ENCODE measurements at places on chromosomes 11 and 22.
A peak's percentile ranks its signal among the peaks of the same experiment; 100 is the strongest.

- DNase-seq, result no peak
Measured at GRCh38 chr11:134355656-134356055, 23.9 kb downstream of the GLB1L2 start.

DNA sequence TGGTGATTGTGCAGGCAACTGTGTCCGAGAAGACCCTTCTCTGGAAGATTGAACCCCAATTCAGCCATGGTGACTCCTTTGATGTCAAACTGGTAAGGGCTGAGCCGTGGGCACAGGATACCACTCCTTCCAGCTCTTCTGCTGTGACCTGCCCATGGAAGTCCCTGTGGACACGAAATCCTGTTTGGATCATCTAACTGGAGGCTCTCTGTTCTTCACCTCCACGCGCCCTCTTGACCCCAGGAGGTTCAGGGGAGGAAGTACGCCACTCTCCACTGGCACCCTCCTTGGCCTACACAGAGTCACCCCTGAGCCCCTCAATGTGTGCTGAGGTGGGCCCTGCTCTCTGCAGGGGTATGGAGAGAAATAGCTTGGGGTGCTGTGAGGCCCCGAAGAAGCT, 810 bp downstream of the ISX start:
- no peak for DNase-seq

GRCh38 chr11:63548178-63548577, 11.6 kb downstream of the PLAAT4 start:
- no peak for DNase-seq

DNA sequence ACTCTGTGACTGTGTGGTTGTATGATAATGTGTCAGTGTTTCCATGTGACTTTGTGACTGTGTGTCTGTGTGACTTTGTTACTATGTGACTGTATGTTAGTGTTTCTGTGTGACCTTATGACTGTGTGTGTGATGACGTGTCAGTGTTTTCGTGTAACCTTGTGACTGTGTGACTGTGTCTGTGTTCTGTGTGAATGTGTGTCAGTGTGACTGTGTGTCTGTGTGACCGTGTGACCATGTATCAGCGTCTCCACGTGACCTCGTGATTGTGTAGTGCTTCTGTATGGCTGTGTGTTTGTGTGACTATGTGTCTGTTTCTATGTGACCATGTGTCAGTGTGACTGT, 9.5 kb upstream of the PKNOX2 start:
- DNase-seq, result no peak

GRCh38 chr11:130710497-130711012, 205.7 kb downstream of the SNX19 start:
- DNase-seq, result no peak

DNA sequence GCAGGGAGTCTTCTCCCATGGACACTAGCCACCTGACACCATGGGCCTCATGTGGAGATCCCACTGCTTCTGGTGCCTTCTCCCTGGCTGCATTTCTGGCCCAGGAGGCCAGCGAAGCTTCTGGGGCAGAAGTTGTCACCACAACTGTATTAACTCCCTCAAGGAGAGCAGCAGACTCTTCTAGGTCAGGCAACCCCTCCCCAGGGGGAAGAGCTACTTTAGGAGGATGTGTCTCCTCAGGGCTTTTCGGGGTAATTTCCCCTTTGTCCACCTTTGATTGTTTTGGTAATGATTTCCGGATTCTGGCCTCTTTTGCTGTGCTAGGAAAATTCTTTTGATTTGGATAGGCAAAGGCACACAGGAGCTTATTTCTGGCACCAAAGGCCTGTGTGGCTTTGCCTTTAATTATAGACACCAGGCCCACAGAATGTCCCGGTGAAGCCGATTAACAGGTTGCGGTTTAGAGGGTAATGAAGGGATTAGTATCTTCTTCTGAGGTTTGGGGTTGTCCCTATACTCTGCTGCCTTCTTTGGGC, 8.9 kb upstream of the UCP2 start:
- no peak for DNase-seq

DNA sequence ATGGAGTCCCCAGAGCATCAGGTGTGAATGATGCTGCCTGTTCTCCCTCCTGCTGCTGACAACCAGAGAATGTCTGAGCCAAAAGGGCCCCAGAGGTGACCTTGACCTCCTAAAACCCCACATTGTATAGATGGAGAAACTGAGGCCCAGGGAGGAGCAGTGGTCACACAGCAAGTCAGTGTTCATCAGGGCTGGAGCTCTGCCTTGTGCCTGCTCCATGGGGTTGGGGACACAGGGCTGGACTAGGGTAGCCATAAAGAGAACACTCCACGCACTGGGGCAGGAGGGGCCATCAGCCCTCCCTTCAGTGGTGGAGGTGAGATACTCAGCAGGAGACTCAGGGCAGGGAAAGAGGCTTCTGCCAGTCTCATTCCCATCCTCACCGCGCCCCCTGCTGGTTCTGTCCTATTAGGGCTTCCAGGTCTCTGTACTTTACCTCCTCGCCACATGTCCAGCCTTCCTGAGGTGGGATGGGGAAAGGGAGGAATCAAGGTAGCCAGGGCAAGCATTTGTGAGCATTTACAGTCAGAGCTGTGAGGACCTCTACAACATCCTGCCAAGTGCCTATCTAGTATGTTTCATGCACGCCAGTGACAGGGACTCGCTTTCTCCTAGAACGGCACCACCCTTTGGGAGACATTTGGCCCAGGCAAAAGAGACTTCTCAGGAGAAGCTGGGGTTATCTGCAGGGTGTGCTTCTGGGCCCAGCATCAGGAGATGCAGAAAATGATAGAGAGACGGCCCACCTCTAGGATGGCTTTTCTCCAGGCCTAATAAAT, 43.2 kb downstream of the NEU3 start:
- peak; percentile 47 for DNase-seq

DNA sequence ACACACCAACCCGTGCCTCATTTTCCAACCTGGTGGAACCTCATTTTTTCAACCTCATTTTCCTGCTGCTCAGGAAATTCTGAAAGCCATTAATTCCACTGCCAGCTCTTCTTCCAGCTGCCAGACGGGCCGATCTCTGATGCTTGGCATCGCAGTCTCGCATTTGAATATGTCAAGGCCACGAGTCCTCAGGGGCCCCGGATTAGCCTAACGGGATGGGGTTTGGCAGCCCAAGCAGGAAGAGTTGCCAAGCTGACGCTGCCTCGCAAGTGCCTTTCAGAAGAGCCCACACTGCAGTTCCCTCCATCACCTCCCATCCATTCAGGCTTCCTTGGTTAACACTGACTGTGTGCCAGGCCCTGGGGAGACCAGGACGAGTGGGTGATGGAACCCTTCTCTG, 8.7 kb downstream of the RASD2 start:
- no peak for DNase-seq

- DNase-seq, result no peak
Measured at GRCh38 chr11:112307616-112308015, 47.0 kb upstream of the PLET1 start.

DNA sequence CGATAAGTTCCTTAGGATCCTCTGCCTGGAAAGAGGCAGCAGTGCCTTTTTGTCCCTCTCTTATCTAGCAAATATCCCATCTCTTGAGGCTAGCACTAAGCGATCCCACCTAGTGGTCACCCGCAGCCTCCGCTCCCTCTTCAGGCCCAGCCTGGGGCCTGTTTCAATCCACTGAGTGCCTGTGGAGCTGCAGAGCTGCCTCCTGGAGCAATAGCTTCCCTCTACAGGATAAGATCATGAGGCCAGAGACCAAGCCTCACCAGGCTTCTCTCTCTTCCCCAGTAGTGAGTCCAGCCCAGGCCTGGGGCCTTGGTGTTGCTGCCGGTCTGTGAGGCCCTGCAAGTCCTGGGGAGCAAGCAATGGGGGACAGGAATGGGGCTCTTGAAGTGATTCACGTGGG, 65.8 kb downstream of the SLC22A12 start:
- DNase-seq, result no peak

- no peak for DNase-seq
Measured at GRCh38 chr11:120819437-120820365, 204.2 kb upstream of the TBCEL start.

DNA sequence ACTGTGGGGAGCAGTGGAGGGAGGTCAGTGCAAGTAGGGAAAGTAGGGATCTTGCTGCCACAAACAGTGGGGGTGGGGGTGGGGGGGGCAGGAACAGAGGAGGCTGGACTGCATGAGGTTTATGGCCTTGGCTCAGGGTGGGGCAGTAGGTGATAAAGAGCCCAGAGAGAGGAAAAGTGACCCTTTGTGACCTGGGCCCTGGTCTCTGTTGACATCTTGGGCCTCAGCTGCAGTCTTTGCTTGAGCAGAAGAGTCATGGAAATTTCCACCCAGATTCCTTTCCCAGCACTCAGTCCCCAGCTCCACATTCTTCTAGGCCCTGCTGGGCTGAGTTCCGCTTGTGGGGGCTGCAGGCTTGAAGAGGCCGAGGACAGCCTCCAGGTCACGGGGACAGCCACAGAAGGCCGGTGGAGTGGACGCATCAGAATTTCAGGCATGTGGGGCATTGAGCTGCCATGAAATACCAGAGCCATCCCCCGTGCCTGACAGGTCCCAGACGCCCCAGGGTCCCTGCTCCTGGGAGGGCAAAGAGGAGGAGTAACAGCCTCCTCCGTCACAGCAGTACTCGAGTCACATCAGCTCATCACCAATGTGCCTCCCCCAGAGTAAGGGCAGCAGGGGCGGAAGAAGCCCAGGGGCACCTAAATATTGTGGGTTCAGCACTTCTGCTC, 9.7 kb upstream of the MALAT1 start:
- no peak for DNase-seq

DNA sequence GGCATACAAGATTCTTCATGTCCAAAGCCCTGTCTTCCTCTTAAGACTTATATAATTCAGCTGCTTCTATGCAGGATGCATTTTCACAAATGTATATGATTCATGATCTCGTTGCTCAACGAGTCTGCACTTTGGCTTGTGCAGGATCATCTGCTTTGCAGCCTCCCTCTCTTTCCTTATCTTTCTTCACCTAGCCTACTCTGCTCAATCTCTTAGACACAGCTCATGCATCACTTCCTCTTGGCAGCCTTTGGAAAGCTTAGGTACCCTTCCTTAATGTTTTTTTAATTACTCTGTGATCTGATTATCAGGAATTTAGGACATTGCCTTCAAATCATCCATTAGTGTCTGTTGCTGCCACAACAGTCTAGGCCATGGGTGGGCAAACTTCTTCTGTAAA, 673.8 kb downstream of the NELL1 start:
- DNase-seq, result no peak

GRCh38 chr11:923691-924405, 1.8 kb upstream of the AP2A2 start:
- no peak for DNase-seq

GRCh38 chr11:2272228-2272945, 2.0 kb upstream of the ASCL2 start:
- DNase-seq, result no peak

DNA sequence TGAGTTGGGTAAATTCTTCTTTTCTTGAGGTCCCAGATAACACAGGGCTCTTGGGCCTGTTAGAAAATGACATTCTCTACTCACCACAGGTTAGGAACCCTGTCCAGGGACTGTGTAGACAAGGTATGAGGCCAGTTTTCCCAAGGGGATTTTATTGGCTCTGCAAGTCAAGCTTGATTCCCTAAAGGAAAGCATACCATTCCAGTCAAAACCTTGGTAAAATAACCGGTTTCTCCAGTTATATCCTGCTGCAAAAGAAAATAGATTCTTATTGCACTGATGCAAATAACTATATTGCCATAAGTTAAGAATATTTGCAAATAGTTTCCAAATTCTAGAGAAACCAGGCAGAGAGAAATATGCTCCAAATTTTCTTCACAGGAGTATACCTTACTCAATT, 9.6 kb upstream of the FOLR3 start:
- DNase-seq, result no peak

- no peak for DNase-seq
Measured at GRCh38 chr11:68535098-68535497, 74.5 kb downstream of the PPP6R3 start.

DNA sequence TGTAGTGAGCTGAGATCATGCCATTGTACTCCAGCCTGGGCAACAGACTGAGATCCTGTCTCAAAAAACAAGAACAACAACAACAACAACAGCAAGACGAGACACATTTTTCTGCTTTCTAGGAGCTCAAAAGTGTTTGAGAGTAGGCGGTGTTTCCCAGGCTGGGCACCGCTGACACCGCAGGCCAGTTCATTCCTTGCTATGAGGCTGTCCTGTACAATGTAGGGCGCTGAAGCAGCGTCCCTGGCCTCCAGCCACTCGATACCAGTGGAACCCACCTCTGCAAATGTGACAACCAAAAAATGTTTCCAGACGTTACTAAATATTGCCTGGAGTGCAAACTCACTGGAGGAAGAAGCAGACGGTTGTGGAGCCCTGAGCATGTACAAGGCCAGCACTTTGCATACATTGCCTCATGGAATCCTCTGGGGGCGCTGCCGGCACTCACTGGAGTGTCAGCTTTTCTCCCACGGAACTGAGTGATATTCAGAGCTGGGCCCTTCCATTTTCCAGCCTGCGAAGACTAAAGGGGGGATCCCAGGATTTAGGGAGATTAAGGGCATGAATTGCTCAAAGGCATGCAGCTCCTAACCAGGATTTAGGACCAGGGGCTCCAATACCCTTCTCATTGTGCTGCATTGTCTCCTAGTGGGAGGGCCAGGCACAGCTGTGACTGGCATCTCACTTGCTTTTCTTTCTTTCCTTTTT, 5.8 kb upstream of the MIEF1 start:
- peak; percentile 30 for DNase-seq

GRCh38 chr11:13917904-13918303, 44.6 kb upstream of the SPON1 start:
- no peak for DNase-seq

DNA sequence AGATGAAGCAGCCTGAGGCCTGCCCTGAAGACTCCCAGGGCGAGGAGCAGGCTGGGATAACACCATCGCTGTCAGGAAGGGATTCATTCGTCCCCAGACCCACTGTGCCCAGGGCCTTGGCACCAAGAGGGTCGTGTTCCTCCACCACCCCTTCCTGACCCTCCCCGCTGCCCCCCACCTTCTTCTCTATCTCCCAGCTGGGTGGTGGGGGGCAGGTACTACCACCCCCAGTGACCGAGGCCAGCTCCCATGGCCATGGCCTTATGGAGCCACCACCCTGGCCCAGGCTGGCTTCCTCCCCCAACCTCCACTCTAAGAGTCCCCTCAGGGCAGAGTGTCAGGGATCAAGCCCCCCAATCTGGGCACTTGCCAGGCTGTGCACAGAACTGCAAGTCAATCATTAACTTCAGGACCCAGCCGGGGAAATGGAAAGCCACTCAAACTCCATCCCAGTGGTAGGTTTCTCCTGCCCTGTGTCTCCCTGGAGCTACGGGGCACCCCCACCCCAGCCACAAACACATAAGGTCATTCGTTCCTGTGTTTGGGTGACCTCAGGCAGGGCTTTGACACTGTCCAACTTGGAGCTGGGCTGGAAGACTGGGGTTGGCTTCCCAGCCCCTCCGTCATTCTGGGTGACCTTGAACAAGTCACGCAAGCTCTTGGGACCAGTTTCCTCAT, 33.3 kb upstream of the WNT11 start:
- no peak for DNase-seq

- DNase-seq, result no peak
Measured at GRCh38 chr11:10838083-10838482, 19.8 kb downstream of the ZBED5 start.
